Gastroesophageal sphincter (tissue), 4 donors: ENCODE measurements at places on chromosomes 6 and 20. TPM values are rescaled to one million over a fixed set of nuclear protein-coding genes. Genes with fewer than 3 reads are reported as not detected.

DNA sequence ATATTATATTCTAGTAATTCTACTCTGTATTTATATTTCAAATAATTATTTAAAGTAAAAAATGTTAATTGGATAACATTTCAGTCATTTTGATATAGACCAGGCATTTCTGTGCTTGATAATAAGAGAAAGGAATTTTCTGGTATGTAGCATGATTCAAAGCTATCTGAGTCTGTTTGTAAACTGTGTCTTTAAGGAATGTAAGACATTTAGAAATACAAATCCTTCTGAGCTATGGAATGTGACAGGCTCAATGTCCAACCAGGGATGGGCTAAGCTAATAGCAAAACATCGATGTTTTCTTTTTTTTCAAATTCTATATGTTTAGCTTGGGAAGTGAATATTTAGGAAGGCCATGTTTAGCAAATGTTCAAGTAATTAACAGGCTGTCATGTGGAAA lies 41.5 kb upstream of the FAM83B start:
- ATAC-seq, result no peak

DNA sequence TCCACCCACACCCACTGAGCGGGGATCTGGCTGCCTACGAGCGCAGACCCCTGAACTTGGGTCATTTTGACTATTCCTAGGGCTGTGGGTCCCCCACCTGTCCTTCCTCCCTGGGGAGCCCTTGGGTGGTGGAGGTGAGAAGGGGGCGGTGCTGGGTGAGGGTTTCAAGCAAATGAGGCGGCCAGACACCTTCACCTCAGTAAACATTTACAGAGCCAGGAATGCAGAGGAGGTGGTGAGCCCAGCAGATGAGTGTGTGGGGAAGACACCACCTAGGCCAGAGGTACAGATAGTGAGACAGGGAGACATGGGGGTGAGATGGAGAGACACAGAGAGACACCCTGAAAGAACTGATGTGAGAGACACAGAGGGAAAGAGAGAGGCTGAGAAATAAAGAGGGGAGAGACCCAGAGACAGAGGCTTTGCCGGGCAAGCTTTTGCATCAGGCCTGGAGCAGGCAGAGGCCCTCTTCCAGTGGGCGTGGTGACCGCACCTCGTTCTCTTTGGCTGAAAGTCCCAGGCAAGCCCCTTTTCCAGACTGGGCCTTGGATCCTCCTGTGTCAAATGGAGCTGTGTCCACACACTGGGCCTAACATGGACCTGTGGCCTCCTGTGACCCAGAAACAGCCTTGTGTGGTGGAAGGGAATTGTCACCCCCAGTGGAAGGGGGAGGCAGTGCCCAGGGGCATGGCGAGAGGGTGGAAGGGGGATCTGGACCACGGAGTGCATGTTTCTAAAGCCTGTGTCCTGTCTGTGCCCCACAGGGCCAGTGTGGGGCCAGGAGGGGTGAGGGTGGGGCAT lies 29.7 kb downstream of the CEBPB start:
- ATAC-seq, result no peak

GRCh38 chr20:33909331-33909921 lies 84.3 kb upstream of the RALY start:
- ATAC-seq, result peak; percentile 36

GRCh38 chr6:154638369-154638768 lies 94.8 kb upstream of the SCAF8 start:
- no peak for ATAC-seq

DNA sequence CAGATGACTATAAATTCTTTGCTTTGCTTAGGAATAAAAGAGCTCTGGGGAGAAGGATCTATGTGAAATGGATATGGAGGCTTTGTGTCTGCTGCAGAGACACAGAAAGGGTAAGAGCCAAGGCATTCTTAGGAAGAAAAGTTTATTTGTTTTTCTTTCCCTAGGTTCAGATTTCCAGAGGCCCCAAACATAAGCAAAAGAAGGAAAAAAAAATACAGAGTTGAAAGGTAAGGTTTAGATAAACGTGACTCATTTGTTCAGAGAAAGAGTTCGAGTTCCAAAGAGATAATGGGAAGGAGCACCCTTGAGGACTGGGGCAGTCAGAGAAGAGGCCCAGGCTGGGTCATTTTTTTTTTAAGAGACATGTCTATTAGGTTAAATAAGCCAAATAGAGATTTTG lies 27.4 kb upstream of the BMP5 start:
- no peak for ATAC-seq

The TPX2 gene
- 0.85 TPM for total RNA-seq
